Fibroblast of lung (primary cell): ENCODE measurements at places on chromosomes 5 and 9. TPM values are rescaled to one million over a fixed set of nuclear protein-coding genes. Genes with fewer than 3 reads are reported as not detected.

DNA sequence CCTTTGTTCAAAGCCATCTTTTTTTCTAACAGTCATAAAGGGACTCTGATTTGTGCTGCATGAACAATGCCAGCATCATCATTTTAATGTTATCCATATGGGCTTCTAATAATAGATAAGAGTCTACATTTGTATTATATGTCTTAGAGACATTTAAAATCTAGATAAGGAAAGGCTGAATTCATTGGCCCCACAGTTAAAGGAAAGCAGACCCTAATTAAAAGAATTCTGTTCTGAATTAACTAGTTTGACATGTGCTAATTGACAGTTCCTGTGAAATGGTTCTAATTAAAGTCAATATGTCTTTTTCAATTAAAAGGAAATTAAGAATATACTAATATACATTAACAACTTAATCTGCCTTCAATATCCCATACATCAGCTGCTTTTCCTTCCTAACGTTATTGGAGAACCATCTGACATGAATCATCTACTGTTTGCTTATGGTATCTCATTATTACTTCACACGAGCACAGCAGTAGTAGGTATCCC is 104.7 kb downstream of the NR2F1-AS1 start:
- no peak for DNase-seq
- H3K4me1 ChIP-seq: no peaks in the 10 kb centered on the region
- no peaks in the 10 kb centered on the region for H3K27me3 ChIP-seq
- H3K4me3 ChIP-seq: no peak overlapping the region
- no peaks in the 10 kb centered on the region for H3K36me3 ChIP-seq

GRCh38 chr5:50553560-50553984 is 112.5 kb upstream of the EMB start:
- DNase-seq: no peak
- H3K4me1 ChIP-seq: no peaks in the 10 kb centered on the region
- no peak overlapping the region for H3K27ac ChIP-seq
- no peaks in the 10 kb centered on the region for H3K27me3 ChIP-seq
- H3K36me3 ChIP-seq: no peaks in the 10 kb centered on the region

HSD17B3 gene
- polyA plus RNA-seq: not detected in 2 replicates

CARD9 gene
- polyA plus RNA-seq: 0.16 and 0.69 TPM in 2 replicates

MYMK gene
- not detected in 2 replicates for polyA plus RNA-seq
